ENCODE measurements at places on chromosomes 6 and 20.

GRCh38 chr6:133099573-133099972, 141.6 kb upstream of the EYA4 start:
- DNase-seq, result no peak

DNA sequence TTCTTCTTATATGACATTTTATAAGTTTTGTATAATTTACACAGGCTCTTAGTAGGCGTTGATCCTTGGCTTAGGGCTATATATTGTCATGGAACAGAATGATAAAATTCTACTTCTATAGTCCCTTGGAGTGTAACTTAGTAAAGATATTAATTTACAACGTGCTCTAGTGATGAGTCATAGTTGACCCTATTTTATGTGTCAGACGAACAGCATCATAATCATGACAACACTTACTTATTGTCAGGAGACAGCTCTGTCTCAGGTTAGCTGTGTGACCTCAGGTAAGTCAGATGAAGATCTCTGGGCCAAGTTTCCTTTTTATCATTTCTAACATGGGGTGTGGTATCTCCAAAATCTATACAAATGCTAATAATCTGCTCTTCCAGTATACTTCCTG, 473.5 kb downstream of the UTRN start:
- no peak for DNase-seq

GRCh38 chr20:6719369-6719721, 48.1 kb upstream of the BMP2 start:
- DNase-seq, result no peak

DNA sequence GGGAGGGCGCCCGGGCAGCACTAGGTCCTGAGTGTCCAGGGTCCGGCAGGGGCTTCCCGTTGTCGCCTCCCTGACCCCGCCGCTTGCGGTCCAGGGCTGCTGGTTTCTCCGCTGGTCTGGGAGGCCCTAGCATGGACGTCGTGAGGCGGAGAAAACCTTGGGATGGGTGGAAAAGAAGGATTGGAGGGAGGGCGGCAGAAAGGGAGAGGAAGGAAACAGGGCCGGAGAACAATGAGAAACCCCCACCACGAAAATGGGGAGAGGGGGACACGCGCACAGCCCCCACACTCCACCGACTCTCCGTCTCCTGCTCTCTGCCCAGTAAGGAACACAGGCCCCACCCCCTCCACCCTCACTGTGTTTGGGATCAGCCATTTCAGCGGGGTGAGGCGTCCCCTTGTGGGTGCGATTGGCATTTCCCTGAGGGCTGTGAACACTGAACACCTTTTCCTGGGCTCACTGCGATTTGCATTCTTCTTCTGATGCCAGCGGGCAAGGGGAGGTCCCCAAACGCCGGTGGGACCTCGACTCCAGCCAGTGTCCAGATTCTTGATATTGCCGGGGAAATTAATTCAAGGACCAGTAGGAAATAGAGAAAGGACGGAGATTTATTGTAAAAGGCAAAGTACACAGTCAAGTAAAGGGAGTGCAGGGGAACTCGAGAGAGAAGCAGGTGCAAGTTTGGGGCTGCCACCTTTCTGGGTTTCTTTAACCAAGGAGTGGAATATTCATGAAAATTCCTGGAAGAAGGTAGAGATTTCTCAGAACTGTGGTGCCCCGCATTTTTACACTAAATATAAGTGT, 3.3 kb upstream of the RAET1G start:
- DNase-seq, result no peak

DNA sequence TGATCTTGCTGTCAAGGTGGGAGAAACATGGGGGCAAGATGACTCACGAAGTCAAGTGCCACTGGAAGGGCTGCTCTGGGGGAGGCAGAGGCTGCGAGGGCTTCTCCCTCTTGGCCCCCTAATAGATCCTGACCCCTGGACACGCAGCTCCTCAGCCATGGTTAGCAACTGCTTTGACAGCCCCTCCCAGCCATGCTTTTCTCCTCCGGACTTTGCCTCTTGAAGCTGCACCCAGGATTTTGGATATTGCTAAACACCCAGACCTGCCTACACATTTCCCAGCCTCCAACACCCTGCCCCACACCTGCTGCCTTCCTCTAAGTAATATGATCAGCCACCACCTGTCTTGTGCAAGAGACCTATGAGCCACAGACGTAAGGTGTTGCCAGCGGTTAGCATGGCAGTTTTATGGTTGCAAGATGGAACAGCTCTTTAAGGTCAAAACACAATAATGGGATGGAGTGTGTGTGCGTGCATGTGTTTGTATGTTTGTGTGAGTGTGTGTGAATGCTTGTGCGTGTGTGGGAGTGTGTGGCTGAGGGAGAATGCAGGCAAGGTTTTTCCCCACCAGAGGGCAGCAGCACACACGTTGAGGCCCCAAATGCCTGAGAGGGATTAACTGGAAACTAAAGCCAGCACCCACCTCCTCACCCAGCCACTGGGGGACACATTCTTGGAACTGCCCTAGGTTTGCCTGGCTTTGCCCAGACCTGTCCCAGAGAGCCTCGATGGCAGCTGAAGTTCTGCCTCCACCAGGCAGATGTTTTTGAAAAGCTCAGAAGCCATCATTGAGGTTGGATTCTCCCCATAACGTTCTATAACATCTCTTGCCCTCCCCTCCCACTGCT, 2.5 kb downstream of the IP6K3 start:
- DNase-seq, result peak; percentile 84

GRCh38 chr20:60214901-60215815, 256.9 kb downstream of the CDH26 start:
- no peak for DNase-seq

DNA sequence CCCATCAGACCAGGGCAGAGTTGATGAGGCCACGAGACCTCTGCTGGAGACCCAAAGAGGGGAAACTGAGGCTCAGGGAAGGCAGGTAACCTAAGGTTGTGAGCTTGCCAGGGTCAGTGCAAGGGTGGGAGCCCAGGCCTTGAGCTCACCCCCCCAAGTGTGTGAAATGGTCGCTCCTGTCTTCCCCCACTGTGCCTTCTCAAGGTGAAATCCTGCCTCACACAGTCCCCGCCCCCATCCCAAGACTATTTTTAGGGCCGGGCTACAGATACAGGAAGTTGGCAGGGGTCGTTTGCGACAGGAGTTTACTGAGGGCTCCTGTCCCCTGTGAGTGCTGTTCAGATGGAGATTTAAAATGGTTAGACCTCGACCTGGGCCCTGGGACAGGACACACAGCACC, 18.7 kb upstream of the GATA5 start:
- no peak for DNase-seq

GRCh38 chr6:52514514-52514913, 62.3 kb downstream of the TRAM2 start:
- DNase-seq, result no peak

DNA sequence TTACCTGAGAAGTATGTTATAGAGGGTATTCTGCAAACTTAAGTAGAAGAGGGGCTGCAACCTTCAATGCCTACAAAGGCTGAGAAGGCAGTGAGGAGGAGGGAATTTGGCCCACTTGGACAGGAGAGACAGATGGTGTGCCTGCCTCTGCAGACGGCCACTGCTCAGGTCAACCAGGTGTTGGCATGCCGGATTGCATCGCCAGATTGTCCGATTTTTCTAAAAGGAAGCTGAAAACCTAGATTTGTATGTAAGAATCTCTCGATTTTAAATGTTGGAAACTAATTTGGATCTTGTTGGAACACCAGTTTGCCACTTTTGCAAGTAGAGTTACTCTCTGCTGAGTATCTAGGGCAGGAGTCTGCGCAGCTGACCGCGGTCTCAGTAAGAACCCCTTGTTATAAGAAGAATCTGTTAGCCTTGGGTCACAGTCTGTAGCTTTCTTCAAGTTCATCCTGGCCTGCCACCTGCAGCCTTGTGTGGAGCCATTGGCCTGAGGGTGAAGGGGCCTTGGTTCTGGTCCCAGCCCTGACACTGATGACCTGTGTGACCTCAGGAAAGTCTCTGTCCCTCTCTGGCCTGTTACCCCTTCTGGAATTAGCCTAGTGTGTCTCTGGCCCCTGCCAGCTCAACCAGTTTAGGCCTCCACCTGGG, 54.4 kb downstream of the TGM2 start:
- no peak for DNase-seq

DNA sequence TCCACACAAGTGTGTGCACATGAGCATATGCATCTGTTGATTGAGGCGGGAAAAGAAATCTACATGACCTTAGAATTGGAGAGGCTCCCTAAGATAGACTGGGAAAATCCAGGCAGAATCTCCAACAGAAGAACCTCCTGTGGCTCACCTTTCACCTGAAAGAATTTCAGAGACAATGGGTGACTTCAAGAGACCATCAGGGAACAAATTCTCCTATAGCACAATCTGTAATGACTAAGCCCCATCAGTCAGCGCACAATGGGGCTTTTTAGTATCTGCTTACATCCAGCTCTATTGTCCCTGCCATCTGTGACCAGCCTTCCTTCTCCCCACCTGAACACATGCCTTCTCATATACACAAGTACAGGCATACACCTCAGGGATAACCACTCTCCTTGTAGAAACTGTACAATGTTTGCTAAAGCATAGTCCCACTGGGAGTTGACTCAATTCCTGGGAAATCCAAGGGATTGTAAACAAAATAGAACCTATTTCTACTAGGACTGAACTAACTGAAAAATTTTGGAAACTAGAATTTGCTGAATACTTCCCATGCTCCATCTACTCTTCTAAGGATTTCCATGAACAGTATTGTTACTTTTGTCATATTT, 150.8 kb upstream of the STXBP5 start:
- DNase-seq, result no peak

DNA sequence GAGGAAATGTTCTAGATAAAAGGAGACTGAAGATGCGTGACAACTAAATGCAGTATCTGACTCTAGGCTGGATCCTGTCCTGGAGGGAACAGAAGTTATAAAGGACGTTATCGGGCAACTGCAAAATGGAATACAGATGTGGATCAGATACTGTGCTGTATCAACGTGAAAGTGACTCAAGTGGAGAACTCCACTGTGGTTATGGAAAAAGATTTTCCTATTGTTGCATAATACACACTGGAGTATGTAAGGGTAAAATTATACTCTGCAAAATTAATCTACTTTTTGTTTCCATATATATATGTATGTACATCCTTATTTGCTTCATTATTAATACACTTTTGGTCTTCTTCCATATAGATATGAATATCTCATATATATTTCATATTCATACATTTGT, 654.0 kb downstream of the QKI start:
- DNase-seq, result no peak

DNA sequence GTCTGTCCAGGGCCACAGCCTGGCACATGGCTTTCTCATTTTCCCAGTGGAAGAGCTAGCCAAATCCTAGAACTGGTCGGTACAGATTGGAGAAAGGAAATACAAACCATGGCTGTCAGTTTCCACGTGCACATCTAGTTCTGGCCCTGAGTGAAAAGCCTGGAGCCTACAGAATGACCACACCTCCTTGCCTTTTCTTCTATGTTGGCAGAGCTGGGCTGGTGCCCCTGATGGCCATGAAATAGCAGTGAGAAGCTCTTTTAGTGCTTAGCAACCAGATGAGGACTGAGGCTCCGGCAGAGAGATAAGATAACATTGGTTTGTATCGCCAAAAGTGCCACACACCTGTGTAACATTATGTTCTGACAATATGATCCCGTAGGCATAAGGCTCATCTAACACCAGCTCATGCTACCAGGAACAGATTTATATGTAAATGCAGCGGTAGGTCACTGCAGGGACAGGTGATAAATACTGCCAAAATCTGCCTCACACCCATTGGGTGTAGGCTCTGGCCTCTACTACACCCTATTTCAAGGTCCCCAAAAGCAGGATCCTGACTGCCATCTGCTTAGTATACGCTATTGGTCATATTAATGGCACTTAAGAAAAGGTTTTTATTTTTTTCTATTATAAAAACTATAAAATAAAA, 39.9 kb upstream of the TBC1D7 start:
- DNase-seq, result no peak

GRCh38 chr6:7190791-7191190, 83.0 kb downstream of the RREB1 start:
- DNase-seq, result no peak

- no peak for DNase-seq
Observed at GRCh38 chr6:10266061-10266460, 148.8 kb downstream of the TFAP2A start.

GRCh38 chr6:149586149-149586548, 20.0 kb downstream of the GINM1 start:
- no peak for DNase-seq

GRCh38 chr6:69820018-69820417, 23.2 kb upstream of the LMBRD1 start:
- DNase-seq, result no peak

DNA sequence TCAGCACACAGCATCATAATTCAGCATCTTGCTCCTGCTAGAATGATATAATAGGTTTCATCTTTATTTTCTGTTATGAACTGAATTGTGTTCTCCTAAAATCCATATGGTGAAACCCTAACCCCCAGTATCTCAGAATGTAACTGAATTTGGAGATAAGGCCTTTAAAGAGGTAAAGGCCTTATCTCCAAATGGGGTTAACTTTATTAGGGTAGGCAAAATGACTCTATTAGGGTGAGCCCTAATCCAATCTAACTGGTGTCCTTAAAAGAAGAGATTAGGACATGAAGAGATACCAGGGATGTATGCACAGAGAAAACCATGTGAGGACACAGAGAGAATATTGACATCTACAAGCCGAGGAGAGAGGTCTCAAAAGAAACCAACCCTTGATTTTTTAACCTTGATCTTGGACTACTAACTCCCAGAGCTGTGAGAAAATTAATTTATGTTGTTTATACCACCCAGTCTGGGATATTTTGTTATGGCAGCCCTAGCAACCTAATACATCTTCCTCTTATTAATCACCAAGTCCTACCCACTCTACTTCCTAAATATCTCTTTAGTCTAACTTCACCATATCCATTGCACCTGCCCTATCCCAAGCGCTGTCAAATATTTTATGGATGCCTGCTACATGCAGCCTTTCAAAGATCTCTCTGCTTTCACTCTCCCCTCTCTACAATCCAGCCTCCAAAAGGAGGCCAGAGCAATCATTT, 8.5 kb upstream of the MRS2 start:
- DNase-seq, result no peak

GRCh38 chr6:41757271-41757670, 10.1 kb upstream of the PGC start:
- no peak for DNase-seq

- DNase-seq, result no peak
Observed at GRCh38 chr6:55913228-55914195, 38.1 kb upstream of the BMP5 start.

- DNase-seq, result no peak
Observed at GRCh38 chr6:110185879-110186278, 5.7 kb downstream of the CDC40 start.

DNA sequence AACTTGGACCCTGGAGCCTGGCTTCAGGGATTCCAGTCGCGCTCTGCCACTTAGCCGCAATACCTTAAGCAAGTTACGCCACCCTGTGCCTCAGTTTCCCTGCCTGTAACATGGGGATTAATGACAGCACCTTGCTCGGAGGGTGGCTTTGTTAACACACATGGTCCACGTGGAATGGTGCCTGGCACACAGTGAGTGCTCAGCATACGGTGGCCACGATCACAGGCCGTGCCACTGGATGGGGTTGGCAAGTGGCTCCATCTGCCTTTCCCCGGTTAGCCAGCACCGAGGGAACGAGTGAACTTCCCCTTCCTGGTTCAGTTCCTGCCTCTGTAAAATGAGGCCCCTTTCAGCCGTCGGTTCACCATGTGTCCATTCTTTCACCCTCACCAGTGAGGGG, 17.2 kb downstream of the C6orf132 start:
- no peak for DNase-seq

- peak; percentile 37 for DNase-seq
Observed at GRCh38 chr6:36340618-36341454, 4.1 kb upstream of the BNIP5 start.

Measured in frontal cortex (tissue), 4 donors.